CD4-positive, CD25-positive, alpha-beta regulatory T cell (primary cell): ENCODE measurements at places on chromosomes 5 and 9. TPM values are rescaled to one million over a fixed set of nuclear protein-coding genes. Genes with fewer than 3 reads are reported as not detected.
A peak's percentile ranks its signal among the peaks of the same experiment; 100 is the strongest.

GRCh38 chr9:14532456-14533115 lies 160.6 kb downstream of the ZDHHC21 start:
- DNase-seq = no peak

DNA sequence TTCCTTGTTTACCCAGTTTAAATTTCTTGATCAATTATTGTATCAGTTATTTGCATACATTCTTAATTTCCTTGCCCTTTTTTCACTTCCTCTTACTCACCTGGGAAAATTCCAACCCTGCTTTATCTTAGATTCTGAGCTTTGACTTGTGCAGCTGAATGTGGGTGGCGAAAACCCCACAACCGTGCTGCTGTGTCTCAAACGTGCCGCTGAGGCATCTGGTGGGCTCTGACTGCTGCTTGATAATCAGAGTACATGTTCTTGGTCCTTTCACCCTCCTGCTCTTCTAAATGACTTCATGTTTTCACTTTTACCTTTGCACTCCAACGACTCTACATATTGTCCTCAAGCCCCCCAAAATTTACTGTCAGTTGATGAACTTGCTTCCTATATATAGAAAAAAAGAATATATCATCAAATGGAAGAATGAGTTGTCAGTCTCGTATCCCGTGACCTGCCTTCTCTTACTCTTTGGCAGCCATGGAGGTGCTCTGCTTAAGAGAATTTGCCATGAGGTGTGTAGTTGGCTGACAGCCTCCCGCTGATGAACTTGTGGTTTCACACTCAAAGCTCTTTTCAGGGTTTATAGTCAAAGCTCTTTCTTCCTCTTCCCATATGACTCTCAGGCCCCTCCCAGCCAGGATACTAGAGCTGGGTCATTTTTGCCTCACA lies 14.0 kb upstream of the JAK2 start:
- no peak for DNase-seq

GRCh38 chr9:125255781-125256391 lies 5.7 kb upstream of the GAPVD1 start:
- DNase-seq = no peak

ANKRD31 gene
- 0.52 TPM for total RNA-seq

CACFD1 gene
- 1.8 TPM for total RNA-seq

TMEM252 gene
- total RNA-seq = not detected

DNA sequence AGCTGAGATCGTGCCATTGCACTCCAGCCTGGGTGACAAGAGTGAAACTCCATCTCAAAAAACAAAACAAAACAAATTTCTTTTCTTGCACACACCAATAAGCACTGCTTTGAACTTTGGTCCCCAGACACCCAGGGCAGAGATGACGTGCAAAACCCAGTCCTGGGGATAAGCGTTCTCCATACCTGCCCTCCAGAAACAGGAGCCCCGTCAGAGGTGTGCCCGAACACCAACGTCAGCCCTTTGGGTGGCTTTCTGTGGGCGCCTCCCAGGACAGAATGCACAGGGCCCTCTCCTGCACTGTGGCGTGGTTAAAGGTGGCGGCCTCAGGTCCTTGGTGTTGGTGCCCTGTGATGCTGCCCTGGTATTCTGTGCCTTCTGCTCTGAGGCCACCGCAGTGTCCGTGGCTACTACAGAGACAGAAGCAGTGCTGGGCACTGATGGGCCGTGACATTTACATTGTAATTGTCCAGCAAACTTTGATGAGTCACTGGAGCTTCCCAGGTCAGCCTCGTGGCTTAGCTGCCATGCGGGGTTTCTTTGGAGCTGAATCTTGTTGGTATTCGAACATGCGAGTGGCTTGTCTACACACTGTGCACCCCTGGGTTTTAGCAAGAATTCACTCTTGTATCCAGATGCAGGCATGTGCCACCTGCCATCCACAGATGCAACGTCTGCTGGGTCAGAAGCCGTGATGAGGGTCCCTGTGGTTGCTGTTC lies 9.8 kb downstream of the PPP1R26 start:
- no peak for DNase-seq

GRCh38 chr9:129414377-129414992 lies 206.4 kb downstream of the C9orf50 start:
- DNase-seq = peak; percentile 32

GRCh38 chr5:80615266-80615914 lies 39.1 kb upstream of the MSH3 start:
- DNase-seq = no peak

GDA gene
- total RNA-seq = not detected

FST gene
- total RNA-seq = not detected

GRCh38 chr5:148090773-148091250 lies 27.0 kb downstream of the SPINK5 start:
- no peak for DNase-seq

DNA sequence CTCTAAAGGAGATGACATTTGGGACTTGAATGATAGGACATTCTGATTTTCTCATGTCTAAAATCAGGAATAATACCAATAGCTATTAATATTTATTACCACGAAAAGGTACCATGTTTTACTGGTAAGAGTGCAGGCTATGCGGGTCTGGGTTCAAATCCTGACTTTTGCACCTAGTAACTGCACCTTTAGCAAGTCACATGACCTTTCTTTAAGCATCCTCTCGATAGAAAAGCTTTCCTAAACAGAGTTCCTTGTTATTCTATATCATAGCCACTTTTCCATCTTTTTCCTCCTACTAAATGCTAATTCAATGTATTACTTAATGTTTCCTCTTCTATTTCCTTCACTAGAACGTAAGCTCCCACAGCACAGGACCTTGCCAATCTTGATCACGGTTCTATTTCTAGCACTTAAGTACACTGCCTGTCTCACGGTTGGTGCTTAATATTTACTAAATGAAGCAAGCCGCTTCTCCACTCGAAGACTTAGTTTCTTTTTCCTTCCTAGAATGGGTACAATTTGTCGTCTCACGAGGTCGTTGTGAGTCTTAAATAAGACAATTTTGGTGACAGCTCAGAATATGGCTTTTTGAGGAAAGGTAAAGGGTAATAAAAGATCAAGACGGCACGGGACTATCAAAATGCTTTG lies 816 bp downstream of the RBM18 start:
- DNase-seq = no peak

- no peak for DNase-seq
Measured at GRCh38 chr5:149409268-149409948, 30.3 kb upstream of the IL17B start.

- DNase-seq = no peak
Measured at GRCh38 chr5:178899289-178899688, 3.6 kb downstream of the ZFP2 start.

DNA sequence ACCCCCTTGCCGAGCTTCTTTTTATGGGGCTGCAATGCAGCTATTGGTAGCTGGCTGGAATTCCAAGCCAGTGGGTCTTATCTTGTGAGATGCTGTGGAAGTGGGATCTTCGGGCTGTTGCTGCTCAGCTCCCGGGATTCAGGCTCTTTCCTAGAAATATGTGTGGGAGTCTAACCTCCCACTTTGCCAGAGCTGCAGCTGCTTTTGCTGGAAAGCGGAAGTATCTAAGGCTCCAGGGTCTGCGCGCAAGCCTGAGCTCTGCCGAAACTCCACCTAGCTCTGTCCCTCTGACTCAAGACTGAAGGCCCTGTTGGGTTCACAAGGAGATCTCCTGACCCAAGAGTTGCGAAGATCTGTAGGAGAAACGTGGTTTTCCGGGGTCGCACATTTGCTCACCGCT lies 151.1 kb upstream of the ANKRD55 start:
- no peak for DNase-seq

FAM221B gene
- not detected for total RNA-seq

EQTN gene
- not detected for total RNA-seq

IL31RA gene
- not detected for total RNA-seq

CORO2A gene
- 27.0 TPM for total RNA-seq

FGF1 gene
- not detected for total RNA-seq

DNA sequence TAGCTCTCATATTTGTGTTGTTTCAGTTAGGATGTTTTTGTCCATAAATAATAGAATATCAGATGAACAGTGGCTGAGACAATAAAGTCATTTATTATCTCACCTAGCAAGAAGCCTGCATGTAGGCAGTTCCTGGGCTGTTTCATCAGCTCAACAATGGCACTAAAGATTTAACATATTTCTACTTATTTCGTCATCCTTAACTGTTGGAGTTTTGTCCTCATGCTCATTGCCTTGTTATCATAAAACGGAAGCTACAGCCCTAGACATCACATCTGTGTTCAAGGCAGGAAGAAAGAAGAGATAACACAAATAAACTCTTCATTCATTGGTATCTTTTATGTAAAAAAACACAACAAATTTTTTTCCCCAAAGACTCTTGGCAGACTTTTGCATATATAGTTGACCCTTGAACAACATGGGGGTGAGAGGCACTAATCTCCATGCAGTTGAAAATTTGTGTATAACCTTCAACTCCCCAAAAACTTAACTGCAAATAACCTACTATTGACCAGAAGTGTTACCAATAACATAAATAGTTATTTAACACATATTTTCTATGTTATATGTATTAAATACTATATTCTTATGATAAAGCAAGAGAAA lies 277.2 kb upstream of the ADRA1B start:
- DNase-seq = no peak

DNA sequence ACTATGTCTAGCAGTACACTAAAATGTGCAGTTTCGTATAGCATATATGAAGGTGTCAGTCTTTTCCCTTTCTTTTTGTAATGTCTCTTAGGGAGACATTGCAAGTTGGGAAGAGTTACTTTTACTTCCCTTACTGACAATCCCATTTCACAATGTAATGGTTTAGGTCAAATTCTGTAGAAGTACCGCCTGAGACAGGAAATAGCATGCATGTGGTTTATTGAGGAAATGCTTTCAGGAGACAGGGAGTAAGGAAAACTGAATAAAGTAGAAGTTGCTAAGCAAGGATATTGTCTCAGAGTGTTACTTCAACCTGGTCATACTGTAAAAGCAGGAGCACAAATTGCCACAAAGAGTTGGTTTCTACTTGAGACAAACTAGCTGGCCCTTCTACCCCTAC lies 32.1 kb upstream of the MSANTD3 start:
- no peak for DNase-seq

DNA sequence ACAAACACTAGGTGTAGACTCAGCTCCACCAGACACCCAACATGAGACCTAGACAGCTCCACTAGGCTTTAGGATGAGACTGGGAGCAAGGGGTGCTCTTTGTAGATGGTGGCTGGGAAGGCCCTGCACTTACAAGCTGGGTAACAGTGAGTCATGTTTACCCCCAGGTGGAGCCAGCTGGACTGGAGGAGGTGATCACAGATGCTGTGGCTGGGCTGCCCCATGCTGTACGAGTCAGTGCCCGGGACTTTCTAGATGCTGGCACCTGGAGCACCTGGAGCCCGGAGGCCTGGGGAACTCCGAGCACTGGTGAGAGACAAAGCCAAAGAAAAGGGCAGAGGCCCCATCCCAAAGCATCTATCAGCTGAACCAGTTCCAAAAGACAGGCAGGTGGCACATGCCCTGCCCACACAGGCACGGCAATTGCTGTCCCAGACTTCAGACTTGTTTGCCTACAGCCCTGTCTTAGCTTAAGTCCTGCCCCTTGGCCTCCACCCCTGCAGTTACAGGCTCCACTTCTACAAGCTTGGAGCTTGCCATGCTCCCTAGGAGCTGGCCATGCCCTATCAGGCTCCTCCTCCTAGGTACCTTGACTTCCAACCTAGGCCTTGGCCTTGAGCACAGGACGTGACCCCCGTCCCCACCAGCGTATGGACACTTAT lies 2.7 kb downstream of the CCL27 start:
- no peak for DNase-seq

GRCh38 chr9:93711002-93711401 lies 134.6 kb downstream of the PHF2 start:
- DNase-seq = no peak

MLANA gene
- not detected for total RNA-seq

DNA sequence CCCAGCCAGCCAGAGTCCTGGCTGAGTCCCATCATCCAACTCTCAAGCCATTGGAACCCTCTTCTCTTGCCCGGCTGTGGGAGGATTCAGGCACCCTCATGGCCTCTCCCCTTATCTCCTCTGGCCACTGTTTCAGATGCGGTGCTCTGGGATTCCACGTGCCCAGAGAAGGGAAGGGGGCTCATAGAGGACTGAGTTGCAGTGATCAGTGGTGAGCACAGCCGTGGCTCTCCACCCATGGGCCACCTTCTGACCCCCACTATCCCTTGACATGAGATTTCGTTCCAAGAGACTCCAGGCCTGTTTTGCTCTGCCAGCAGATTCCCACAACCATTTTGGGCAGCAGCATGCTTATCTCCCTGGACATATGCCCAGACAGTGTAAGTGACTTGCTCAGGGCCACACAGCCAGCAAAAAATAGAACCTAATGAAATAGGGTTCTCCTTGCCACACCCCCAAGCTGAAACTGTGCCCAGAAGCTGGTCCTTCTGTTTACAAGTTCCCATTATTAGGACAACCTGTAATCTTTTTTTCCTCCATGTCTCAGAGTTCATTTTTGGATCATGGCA lies 2.7 kb downstream of the GPX3 start:
- DNase-seq = no peak

DNA sequence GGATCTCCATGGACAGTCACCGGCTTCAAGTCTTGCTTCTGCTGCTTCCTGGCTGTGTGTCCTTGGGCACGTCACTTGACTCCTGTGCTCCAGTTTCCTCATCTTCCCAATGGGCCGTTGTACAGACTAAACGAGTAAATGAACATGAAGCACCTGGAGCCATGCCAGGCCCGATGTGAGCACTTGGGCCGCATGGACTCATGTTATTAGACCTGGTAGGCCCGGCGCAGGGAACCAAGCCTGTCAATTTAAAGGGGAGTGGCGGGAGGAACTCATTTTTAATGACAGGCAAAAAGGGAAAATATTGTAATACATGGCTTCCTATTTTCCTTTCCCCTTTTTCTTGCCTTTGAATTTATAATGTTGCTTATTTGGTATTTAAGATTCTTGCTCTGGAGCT lies 47.5 kb downstream of the TENT4A start:
- no peak for DNase-seq

- no peak for DNase-seq
Measured at GRCh38 chr5:39532511-39532910, 107.7 kb upstream of the DAB2 start.

DNA sequence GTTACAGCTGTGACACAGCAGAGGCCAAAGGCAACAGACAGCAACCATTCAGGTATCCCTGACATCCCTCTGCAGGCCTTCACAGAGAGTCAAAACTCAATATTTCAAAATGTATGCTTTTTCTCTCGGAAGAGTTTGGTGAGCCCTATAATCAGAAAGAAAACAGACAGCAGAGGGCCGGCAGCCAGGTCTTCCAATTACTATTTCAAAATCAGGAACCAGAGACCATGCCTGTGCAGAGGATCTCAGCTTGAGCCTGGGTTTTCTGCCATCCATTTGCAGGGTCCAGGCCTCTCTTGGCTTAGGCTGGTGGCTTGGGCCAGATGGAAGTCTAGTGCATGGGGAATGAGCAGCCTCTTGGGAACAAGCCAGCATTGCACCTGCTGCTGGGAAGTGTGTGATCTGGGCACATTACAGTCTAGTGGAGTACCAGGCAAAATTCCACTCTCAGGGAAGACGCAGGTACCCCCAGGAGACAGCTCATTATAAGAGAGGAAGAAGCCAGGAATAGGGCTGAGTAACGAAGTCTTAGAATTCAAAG lies 231.3 kb downstream of the ENC1 start:
- DNase-seq = no peak

GRCh38 chr9:80025796-80026520 lies 454.2 kb downstream of the TLE4 start:
- no peak for DNase-seq
